ENCODE measurements at places on chromosomes 1 and 21.
A peak's percentile ranks its signal among the peaks of the same experiment; 100 is the strongest.

DNA sequence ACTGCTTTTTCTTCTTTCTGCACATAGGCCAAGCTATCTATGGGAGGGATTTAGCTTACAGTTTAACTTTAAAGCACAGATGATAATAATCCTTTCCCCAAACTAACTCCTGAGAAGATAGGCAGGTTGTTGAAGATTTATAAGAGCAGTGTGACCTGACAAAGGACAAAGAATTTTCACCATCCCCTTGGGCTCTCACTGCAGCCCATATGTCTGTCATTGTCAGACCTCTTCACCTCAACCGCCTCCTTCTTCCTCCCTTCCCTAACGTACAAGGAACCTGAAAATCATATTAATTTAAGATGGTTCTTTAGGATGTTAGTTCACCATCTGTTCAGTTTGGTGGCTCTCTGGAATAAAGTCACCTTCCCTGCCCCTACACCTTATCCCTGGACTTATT lies 5.0 kb downstream of the RNU1-2 start:
- DNase-seq, result no peak

DNA sequence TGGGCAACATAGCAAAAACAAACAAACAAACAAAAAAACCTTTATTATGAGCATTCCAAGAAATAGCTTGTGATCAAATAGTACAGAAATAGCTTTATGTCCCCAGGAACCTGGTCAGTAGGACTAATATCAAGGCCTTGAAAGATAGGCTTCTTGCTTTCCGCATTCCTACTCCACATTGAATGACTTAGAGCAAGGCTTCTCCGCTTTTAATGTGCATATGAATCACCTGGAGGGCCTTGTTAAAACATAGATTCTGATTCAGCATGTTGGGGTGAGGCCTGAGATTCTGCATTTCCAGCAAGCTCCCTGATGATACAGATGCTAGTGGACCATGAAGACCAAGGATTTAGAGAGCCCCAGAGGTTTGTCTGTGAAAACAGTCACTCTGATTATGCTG lies 17.4 kb downstream of the PLEKHA6 start:
- DNase-seq, result no peak

GRCh38 chr1:203559523-203559922 lies 65.6 kb downstream of the OPTC start:
- no peak for DNase-seq

GRCh38 chr1:13808729-13809131 lies 108.7 kb downstream of the PRDM2 start:
- DNase-seq, result peak; percentile 17

DNA sequence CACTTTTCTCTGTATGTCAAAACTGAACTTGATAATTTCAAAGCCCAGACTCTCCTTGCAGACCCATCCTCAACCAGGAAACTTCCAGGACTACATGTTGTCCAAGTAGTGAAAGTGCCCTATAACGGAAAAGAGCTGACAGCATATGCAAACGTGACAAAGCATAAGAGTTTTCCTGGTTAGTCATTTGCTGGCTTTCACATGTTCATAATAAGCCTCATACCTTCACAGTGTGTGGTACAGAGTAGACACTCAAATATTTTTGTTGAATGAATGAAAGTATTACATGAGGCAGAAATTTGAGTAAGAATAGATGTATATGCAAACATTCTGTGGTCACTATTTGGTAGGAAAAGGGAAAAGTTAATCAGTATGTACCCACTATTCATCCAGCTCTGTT lies 473.3 kb downstream of the MRPL39 start:
- DNase-seq, result peak; percentile 46

GRCh38 chr1:91640877-91641526 lies 140.4 kb downstream of the CDC7 start:
- DNase-seq, result no peak

DNA sequence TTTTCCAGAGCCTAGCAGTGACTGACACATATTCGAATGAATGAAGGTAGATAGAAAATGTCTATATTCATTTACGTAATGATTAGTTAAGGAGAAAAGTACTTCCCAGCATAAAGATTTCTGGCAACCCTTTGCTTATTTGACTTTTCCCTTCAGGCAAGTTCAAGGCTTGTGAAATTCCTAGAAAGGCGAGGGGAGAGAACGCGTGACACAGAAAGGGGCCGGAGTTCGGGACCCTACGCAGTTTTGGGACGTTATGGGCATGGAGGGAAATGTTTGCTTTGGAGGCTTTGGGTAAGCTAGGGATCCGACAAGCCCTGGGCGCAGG lies 472 bp upstream of the USP25 start:
- no peak for DNase-seq

DNA sequence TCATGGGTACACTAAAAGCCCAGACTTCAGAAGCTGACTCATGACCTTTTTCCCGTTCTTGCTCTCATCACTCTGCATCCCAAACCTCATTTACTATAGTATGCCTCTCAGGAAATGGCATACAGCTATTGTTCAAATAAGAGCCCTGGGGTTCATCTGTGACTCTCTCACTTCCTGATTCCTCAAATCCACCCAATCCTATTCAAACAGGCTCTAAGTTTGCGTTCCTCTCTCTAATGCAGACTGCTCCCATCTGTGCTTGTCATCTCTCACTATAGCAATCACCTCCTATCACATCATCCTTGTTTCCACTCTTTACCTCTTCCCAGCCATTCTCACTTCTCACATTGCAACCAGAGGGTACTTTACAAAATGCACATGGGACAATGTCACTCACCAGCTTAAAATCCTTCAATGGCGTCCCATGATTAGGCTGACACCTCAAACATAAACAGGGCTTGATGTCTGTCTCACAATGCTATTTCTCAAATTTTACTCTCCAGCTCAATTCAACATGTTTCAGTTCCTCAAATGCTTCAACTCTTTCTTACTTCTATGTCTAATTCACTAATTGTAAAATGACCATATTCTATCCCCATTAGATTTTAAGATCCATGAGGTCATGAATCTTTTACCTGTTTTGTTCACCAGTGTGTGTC lies 408.4 kb downstream of the NTNG1 start:
- no peak for DNase-seq

DNA sequence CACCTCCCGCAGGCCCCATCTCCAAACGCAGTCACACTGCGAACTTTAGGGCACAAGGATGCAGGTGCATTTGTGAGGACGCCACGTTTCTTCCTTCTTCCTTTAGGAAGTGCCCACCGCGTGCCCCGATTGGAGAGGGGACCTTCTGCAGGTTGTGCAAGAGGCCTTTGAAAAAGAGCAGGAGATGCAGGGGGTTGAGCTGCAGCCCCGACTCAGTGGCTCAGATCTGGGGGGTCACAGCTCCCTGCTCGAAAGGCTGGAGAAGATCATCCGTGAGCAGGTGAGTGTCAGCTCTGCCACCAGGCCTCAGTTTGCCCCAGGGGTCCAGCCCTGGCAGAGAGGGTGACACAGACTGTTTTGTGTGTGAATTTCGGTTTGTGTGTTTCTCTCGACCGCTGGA lies 31.2 kb upstream of the DIP2A start:
- no peak for DNase-seq

- no peak for DNase-seq
These were observed 11.2 kb upstream of the RCOR3 start for GRCh38 chr1:211247921-211248320.

GRCh38 chr1:160277987-160278386 lies 6.9 kb downstream of the PEX19 start:
- DNase-seq, result no peak

DNA sequence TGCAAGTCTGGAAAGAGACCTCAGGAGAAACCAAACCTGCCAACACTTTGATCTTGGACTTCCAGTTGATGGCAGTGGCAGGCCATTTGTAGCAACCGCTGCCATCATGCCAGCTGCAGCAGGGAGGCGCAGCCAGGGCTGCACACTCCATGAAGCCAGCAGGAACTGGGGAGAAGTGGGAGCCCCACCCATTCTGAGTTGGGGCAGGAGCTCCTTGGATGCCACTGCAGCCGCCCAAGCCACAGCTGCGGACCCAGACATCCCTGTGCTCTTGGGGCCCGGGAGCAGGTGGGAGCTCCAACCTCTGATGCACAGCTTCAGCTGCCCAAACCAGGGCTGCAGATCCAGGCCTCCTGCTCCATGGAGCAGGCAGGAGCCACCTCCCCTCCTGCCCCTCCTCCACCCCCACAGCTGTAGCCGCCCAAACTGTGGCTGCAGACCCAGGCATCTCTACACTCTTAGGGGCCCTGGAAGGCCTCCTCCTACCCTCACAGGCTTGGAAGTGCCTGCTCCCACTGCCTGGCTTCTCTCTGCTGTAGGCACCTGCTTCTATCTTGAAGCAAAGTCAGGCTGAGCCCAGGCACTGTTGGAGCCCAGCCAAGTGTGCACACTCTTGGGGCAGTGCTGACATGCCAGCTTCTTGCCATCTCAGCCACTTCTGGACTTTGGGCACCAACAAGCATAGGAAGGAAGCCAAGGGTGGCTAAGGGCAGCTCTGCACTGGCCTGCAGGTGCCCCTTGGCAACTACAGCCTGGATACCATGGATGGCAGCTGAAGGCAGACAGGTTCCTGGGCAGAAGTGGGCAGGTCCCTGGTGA lies 20.0 kb upstream of the DISP1 start:
- DNase-seq, result no peak

GRCh38 chr1:223718850-223719249 lies 6.5 kb downstream of the CAPN2 start:
- no peak for DNase-seq

- peak; percentile 80 for DNase-seq
These were observed 2.5 kb upstream of the MEF2D start for GRCh38 chr1:156502894-156503697.

DNA sequence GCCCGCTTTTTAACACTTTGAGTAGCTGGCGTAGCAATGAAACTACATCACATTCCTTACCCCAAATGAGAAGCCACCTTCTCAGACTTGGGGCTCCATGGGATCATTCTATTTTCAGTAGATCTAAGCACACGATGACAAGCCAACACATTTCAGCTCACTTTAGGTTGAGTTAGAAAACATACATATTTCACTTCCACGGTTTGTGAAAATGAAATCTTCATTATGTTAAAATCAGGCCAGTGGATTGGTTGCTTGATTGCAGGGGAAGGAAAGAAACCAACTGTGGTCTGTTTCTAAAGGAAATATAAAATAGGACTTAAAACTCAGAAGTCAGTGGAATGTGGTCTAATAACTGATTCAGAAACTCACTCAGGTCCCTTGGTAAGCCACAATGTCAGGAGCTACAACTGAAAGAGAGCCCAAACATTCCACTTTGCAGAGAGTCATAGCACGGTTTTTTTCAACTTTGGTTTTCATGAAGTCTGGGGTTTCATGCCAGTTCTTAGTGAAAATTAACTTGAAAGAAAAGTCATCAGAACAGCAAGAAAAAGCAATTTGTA lies 82.3 kb upstream of the TIAM1 start:
- DNase-seq, result no peak

DNA sequence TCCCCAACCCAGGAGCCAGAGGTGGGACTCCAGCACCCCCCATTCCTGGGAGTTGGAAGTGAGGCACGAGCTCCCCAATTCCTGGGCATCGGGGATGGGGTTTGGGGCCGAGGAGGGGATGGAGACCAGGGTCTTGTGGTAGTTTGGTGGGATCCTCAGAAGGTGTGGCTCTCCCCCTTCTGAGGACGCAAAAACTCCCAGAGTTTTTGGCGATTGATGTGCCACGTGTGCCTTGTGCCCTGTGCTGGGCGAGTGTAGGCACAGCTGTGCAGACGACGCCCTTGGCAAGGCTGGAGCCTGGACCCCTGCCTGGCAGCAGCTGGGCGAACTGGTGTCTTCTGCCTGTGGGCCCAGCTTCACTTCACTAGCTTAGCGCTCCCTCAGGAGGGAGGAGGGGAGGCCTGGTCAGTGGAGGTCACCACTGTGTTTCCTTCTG lies 2.6 kb downstream of the GUK1 start:
- no peak for DNase-seq

DNA sequence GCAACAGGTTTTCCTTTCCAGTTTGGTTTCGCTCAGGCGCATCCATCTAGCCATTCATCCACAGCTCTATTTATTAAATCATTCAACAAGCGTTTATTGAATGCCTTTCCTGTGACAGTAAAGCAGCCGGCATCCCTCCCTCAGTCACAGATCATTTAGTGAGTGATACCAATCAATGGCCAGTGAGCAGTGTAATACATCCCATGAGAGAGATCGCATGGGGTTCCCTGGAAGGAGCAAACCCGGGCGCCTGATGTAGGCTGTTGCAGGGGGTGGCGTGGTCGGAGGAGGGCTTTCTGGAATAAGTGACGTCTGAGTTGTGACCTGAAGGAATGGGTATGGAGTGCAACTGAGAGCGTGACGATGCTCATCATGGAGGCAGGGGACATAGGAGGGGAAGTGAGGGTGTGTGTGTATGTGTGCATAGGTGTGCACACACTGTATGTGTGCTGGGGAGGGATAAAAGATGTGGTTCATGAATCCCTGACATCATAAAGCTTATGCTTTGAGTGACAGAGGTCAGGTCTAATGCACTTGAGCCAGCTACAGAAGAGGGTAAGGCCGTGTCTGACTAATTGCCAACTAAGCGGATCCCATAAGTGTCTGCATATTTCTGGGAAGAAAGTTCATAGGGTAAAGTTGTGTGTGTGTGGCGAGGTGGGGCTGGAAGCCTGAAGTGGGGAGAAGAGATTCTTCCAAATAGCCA lies 6.6 kb downstream of the FCMR start:
- DNase-seq, result no peak

DNA sequence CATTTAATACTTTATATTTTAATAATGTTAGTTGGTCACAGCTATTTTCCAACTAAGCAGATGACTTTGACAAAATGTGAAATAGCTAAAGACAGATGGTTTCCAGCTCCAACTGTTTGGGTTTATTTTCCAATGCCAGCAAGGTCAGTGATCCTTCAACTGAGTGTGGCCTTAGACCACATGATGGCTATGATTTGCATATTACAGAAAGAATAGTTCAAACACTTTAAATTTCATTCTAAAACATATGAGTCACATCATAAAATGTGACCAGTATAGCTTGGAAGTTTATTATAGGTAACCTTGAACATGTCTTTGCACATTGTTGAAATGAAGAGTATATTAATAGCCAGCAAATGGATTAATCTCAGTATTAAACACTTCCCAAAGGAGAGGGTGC lies 454.0 kb upstream of the C1orf87 start:
- no peak for DNase-seq

GRCh38 chr21:38467374-38467773 lies 30.9 kb downstream of the ERG start:
- no peak for DNase-seq

- DNase-seq, result no peak
These were observed 28.9 kb downstream of the CA6 start for GRCh38 chr1:8974551-8974950.

GRCh38 chr21:31349208-31349607 lies 5.1 kb upstream of the TIAM1 start:
- no peak for DNase-seq

All from fibroblast of skin of left biceps (primary cell).